Esophagus muscularis mucosa (tissue), 4 donors: ENCODE measurements at places on chromosomes 16 and 17.

GRCh38 chr17:67200727-67201301 is 44.2 kb downstream of the HELZ start:
- peaks cover 36% of the 10 kb centered on the region for H3K36me3 ChIP-seq
- no peaks in the 10 kb centered on the region for H3K27me3 ChIP-seq
- no peak for DNase-seq
- H3K4me1 ChIP-seq, result no peaks in the 10 kb centered on the region
- H3K4me3 ChIP-seq, result no peak overlapping the region

GRCh38 chr16:79801646-79802045 is 201.1 kb upstream of the MAF start:
- H3K4me1 ChIP-seq, result no peaks in the 10 kb centered on the region
- H3K36me3 ChIP-seq, result no peaks in the 10 kb centered on the region
- H3K27me3 ChIP-seq, result no peaks in the 10 kb centered on the region
- H3K27ac ChIP-seq, result no peak overlapping the region

DNA sequence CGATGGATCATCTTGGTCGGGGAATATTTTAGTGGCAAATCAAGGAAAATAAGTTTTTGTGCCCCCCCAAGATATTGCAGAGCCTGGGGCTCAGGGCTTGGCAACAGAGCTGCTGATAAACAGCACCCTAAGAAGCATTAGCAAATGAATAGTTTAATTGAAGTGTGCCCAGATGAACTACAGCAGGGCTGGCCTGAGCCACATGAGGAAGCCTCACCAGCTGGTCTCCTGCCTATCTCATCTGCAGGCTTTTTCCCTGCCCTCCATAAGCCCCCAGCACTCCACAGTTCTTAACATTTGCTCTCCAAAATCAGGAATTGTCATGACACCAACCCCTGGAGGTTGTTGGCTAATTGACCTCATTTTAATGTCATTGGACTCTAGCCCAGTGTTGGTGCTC is 480.2 kb downstream of the HS3ST3B1 start:
- H3K36me3 ChIP-seq, result no peaks in the 10 kb centered on the region
- H3K27ac ChIP-seq, result no peak overlapping the region
- no peak overlapping the region for H3K4me3 ChIP-seq

- no peak for DNase-seq
- H3K27ac ChIP-seq, result no peak overlapping the region
- peak overlapping the region; percentile 91 for H3K4me3 ChIP-seq
- H3K36me3 ChIP-seq, result peaks cover 17% of the 10 kb centered on the region
Measured at GRCh38 chr17:41863074-41863848, 2.0 kb downstream of the KLHL11 start.

GRCh38 chr16:22161401-22161800 is 905 bp upstream of the SDR42E2 start:
- peaks cover 7% of the 10 kb centered on the region for H3K4me1 ChIP-seq
- no peak for DNase-seq
- no peak overlapping the region for H3K4me3 ChIP-seq

GRCh38 chr16:3091551-3091950 is 7.5 kb downstream of the ZSCAN10 start:
- H3K27me3 ChIP-seq, result no peaks in the 10 kb centered on the region
- H3K4me3 ChIP-seq, result no peak overlapping the region
- H3K27ac ChIP-seq, result no peak overlapping the region
